ENCODE measurements at places on chromosomes 2 and 18.

GRCh38 chr2:10339647-10340592 lies 37.2 kb downstream of the HPCAL1 start:
- no peak for DNase-seq

DNA sequence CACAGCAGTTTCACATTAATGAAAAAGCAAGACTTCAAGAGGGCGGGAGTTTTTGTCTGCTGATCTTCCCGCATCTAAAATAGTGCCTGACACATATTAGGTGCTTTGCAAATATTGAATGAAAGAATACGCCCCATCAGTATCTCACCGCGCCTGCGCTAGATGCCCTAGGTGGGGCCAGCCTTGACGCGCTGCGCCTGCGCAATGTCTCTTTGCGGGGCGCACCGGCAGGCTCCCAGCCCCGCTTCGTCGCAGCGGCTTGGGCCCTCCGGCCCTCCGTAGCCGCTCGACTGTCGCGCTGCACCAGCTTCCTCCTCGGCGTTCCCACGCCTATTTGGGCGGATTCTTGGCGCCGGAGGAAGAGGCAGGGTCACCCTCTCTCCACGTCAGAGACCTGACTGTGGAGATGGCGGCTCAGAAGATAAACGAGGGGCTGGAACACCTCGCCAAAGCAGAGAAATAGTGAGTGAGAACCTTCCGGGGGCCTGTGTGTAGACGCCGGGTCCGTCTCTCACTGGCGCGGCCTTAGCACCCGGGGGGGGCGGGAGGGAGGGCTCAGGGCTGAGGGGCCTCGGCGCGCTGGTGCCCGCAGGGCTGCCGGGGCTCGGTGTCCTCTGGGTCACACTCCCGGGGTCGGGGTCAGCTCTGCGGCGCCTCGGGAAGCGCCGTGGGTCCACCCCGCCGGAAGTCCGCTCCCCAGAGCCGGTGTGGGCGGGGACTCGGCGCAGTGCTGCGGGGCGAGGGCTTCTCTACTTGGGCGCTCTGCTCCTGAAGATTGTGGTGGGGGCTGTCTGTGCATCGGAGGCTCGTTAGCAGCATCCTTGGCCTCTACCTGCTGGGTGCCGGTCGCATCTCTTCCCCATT lies at the start of gene NAPG:
NAPG (plus strand) TSS at position 331 of the 864 bp plus-strand sequence; CDS start at position 407, 76 bp downstream.
- DNase-seq = peak; percentile 99

DNA sequence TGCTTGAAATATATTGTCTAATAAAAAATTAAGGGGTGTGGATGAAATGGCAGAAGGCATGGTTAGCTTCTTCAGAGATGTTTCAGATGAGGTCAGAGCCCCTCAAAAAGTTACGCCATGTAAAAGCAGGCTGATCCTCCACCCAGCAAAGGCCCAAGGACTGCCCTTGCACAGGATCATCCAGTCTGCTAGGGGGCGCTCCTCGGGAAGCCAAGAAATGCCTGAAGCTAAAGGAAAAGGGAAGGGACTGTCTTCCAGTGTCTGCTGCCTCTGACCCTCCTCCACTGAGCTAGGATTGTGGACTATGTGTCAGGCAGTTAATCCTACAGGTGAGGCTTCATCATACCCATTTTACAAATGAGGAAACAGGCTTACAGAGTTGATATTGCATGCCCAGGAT lies 33.8 kb upstream of the TEX51 start:
- DNase-seq = no peak

DNA sequence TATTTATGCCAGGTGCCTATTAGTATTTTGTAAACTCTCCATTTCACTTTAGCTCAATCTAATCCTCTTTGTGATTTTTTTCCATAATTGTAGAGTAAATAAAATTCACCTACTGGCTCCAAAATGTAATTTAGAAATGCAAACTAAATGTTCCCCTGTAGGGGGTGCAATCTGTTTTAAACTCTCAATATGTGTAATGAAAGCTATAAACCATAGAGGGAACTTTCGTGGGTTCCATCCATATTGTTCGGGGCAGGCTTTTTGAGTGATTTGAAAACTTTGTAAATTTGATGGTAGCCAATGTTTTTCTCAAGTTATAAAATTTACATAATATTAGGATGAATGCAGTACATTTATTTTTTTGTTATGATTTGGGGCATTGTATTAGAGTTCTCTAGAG lies 49.4 kb downstream of the TSPYL6 start:
- peak; percentile 21 for DNase-seq

- DNase-seq = no peak
Measured at GRCh38 chr2:119023534-119023933, 81.5 kb downstream of the MARCO start.

GRCh38 chr2:16609786-16610185 lies 55.8 kb downstream of the CYRIA start:
- no peak for DNase-seq

DNA sequence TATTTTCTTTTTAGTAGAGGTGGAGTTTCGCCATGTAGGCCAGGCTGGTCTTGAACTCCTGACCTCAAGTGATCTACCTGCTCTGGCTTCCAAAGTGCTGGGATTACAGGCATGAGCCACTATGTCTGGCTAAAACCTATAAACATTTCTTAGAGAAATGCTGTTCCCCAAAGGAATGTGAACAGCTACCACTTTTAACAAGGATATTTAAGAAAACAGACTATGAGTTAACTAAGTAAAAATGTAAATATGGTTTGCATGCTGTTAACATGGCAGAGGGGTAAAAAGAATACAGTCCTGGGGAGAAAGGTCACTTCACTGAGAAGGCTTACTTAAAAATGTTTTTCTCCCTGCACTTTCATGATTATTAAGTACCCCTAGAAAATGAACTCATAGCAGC lies 57.1 kb downstream of the SLC16A14 start:
- DNase-seq = peak; percentile 35

DNA sequence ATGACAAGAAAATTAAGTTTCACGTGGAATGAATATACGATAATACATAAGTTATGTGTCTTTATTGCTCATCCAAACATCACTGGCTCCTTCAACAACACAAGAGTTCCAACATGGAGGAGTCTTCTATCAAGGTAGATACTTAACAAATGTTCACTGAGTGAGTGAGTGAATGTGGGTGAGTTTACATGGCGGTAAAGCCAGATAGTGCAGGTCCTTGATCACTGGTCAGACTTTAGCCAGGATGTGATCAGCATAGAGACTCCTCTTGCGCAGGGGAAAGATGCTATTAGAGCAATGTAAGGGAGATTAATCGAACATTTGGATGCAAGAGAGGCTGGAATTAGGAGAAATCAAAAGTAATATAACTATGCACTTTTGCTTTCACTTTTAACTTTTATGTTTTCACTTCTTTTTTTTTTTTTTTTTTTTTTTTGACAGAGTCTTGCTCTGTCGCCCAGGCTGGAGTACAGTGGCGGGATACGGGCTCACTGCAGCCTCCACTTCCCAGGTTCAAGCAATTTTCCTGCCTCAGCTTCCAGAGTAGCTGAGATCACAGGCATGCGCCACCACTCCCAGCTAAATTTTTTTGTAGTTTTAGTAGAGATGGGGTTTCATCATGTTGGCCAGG lies 249.0 kb upstream of the ID2 start:
- DNase-seq = no peak

GRCh38 chr2:3317277-3317685 lies 60.3 kb downstream of the EIPR1 start:
- DNase-seq = no peak

GRCh38 chr18:75100832-75101630 lies 107.9 kb downstream of the PTGR3 start:
- DNase-seq = no peak

GRCh38 chr2:38692636-38693318 lies 26.9 kb downstream of the GALM start:
- DNase-seq = no peak

- peak; percentile 36 for DNase-seq
Measured at GRCh38 chr2:180203972-180204371, 196.9 kb upstream of the CWC22 start.

DNA sequence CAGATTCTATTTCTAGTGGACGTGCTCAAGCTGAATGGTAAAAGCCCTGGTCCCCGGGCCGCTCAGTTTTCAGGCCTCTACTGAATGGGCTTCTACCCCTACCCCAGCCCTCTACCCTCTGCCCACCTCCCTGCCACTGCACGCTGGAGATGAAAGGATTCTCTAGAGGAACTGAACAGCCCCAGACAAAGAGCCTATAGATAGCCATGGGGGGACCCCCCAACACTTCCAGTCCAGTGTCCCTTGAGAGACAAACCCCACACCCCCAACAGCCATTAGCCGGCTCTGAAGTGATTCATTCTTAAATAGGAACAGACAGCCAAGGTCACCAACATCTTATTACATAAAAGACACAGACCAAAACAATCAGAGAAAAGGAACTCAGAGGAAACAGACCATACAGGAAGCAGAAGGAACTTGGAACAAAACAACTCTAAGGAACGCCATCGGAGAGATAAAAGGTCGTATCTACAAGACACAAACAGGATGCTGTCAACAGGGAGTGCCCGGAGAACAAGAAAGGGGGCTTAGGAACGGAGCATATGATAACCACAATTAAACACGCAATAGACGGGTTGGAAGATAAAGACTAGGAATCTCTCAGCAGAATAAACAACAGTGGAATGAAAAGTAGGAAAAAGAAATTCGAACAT lies 23.5 kb downstream of the TMEM37 start:
- DNase-seq = no peak

GRCh38 chr18:74804677-74805076 lies 207.0 kb downstream of the ZNF407 start:
- no peak for DNase-seq

DNA sequence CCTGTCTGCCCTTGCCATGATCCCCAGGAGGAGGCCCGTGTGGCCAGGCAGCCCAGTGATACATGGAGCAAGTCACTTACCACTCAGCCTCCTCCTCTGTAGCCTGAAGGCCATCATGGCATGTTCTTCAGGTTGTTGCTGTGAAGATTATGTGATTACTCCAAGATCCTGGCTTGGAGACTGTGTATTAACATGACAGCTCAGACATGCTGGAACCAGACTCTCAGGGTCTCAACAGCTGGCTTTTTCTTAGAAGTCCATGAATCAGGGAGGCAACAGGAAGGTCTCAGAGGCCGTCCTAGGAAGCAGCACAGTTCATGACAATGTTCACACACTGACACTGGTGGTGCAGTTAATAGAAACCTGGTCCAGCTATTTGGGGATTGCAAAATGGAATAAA lies 158.6 kb upstream of the TWIST2 start:
- no peak for DNase-seq

- DNase-seq = no peak
Measured at GRCh38 chr18:70376914-70377258, 88.0 kb downstream of the SOCS6 start.

DNA sequence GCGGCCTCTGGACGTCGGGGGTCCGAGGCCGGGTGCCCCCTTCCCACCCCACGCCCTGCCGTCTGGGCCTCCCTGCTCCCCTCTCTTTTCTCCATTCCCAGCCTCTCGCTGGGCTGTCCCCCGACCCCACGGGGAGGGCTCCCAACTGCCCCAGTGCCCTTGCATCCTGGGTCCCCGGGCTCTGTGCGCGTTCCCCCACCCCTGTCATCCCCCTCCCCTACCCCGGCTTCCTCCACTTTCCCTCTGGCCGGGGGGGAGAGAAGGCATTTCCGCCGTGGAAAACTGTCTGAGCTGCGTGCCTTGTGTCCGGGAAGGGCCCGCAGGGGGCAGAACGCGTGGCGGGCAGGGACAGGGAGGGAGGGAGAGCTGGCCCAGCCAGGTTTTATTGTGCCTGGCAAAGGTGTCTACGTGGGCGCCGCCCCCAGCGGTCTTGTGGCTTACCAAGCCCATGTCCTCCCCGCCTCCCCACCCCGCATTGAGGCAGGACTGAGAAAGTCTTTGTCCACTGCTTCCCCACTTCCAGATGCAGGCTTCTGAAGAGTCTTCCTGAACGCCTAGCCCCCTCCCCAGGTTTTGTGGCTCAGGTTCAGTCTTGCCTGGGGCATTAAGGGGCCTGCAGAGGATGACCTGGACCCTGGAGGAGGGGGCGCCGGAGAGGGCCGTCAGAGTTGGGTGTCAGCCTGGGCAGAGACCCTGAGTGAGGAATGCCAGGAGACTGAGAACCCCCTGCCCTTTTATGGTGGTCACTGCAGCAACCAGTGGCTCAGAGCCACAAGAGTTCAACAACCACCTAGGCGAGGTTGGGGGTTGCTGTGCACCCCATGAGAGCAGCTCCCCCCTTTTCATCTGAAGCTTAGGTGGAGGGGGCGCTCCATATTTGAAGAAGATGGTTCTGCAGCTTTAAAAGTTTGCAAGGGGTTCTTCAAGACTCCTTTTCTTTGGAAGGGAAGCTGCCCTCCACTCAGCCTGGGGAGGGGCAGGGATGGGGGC lies 1.3 kb downstream of the ITM2C start:
- peak; percentile 46 for DNase-seq

DNA sequence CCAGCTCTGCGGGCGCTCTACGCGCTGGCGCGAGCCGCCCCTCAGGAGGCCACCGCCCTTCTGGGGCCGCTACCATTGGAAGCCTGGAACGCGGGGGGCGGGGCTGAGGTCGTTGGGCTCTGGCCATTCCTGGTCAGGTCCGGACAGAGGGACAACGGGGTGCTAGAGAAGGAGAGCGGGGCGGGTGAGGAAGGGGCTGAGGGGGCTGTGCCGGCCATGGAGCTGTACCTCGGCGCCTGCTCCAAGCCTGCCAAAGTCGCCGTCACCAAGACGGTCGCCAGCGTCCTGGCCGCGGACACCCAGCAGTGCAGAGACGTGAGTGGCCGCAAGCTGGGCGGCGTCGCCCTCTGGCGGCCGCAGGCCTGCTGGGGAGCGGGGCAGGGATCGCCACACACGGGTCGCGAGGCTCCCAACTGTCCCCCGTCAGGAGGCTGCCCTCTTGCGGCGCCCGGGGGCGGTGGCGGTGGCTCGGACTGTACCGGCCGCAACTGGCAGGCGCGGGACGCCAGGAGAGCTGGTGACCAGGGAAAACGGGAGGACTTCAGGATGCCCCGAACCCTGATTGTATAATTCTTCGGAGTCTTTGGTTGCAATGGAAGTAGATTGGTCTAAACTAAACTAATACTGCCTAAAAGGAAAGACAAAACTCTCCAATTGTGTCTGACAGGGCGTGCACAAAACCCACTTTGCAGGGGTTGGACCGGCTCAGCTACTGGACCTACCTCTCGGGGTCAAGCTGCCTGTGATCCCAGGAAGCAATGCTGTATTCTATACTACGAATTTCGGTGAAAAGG lies at the start of gene FSIP2:
FSIP2 (plus strand) TSS at position 126 of the 794 bp plus-strand sequence; CDS start at position 217, 91 bp downstream.
- DNase-seq = peak; percentile 60

DNA sequence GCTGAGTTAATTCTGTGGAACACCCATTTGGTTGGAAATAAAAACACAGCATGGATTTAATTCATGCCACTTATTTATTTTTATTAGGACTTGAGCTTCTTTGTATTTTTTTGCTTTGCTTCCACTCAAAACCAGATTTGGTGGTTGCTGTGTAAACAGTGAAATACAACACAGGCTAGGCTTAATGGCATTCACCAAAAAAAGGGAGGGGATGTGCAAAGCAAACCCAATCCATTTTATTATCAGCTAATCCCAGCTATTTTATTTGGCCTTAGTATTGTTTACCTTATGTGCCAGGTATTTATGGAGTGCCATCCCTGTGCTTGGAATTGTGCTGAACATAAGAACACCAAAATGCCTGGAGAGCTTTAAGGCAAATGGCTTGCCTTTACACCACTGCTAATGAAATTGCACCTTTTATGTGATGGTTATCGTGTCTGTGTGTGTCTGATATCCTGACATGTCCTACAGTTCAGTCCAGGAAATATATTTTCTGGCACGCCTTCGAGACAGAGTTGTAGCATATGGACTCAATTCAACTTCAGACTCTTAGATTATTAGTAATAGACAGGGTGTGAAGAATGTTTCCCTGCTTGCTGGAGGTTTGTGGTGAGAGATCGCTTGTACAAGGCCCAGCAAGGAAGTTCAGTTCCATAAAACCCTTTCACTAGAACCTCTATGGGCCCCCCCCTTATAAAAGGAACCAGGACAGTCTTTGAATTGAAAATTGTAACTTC lies 99.6 kb downstream of the PRPF40A start:
- no peak for DNase-seq
